ENCODE measurements at places on chromosomes 3 and 15. TPM values are rescaled to one million over a fixed set of nuclear protein-coding genes. Genes with fewer than 3 reads are reported as not detected.
A peak's percentile ranks its signal among the peaks of the same experiment; 100 is the strongest.

The KBTBD13 gene
- total RNA-seq: not detected

DNA sequence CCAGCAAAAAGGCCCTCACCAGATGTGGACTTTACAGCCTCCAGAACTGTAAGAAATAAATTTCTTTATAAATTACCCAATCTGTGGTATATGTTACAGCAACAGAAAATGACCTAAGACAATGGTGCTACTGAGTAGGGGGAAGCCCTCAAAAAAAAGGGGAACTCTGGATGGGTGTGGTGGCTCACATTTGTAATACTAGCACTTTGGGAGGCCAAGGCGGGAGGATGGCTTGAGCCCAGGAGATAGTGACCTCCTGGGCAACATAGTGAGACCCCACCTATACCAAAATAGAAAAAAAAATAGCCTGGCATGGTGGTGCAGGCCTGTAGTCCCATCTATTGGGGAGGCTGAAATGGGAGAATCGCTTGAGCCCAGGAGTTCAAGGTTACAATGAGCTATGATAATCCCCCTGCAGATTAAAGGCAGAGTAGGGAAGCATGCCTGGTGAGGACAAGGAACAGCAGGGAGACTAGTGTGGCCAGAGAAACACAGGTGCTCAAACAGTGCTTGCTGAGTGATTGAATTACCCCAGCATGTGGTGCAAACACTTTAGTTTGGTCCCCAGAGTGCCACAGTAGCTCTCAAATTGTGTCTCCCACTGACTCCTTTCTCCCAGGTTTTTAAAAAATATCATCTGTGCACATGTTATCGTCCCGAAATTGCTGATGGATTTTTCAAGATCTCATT lies 13.9 kb upstream of the USP3 start:
- DNase-seq: no peak

- DNase-seq: no peak
These were observed 44.4 kb downstream of the PCOLCE2 start for GRCh38 chr3:142844339-142844977.

DNA sequence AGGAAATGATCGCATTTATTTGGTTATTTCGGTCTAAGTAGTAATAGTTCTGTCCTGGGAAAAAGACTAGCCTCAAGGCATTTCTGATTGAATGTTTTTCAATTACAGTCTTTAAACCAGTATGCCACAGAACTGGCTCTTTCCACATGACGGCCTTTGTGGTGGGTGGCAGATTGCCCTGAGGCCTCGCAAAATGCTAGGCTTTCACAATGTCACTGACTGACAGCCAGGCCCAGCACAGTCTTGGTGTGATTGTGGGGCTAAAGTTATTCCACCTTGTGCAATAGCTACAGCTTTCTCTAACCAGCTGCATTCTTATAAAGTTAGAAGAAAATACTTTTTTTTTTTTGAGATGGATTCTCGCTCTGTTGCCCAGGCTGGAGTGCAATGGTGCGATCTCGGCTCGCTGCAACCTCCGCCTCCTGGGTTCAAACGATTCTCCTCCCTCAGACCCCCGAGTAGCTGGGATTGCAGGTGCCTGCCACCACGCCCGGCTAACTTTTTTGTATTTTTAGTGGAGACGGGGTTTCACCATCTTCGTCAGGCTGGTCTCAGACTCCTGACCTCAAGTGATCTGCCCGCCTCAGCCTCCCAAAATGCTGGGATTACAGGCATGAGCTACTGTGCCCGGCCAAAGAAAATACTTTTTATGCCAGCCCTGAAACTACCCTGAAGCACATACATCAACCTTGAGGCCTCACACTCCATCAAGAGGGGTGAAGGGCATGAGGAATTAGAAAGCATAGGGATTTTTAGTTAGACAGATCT lies 2.5 kb upstream of the ADIPOQ start:
- DNase-seq: peak; percentile 87

DNA sequence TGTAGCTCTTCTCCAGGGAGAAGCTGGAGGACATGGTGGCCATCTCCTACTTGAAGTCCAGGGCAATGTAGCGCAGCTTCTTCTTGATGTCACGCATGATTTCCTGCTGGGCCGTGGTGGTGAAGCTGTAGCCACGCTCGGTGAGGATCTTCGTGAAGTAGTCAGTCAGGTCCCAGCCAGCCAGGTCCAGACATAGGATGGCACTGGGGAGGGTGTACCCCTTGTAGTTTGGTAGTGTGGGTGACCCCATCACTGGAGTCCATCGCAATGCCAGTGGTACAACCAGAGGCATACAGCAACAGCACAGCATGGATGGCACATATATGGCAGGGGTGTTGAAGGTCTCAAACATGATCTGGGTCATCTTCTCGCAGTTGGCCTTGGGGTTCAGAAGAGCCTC lies 7.0 kb upstream of the LPCAT4 start:
- no peak for DNase-seq

The TRAIP gene
- 5.4 TPM for total RNA-seq

DNA sequence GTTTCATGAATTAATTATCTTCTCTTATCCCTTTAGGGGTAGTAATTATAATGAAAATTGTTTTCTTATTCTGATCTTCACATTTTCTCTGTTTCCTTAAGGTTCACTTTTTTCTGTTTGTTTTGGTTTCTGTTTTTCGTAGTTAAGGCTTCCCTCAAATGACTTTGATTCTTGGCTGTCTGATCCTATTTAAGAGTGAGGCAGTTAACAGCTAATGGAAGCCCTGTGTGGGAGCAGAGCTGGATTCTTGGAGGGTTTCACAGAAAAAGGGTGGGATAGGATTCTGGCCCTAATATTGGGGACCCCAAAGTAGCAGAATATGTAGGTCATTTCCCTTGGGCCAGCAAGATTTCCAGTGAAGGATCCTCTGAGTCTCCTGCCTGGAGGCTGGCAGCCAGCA lies 6.8 kb upstream of the AMOTL2 start:
- no peak for DNase-seq

The DNASE1L3 gene
- total RNA-seq: not detected

DNA sequence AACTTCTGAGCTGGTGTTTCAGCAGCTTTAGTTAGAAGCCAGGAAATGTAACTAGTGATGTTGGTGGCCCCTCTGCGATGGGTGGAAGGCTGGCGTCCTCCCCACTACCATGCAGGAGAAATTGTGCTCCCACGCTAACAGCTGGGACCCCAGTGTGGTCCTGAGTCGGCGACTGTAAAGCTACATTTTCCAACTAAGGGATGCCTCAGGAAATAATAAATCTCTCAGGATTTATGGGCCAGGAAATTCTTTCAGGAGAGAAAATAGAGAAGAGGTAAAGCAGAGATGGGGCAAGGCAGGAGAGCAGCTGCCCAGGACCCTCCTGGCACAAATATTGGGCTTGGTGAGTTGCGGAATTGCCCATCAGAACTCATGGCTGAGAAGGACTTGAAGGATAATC lies 186.9 kb downstream of the OPA1 start:
- no peak for DNase-seq

The PATL2 gene
- 0.33 TPM for total RNA-seq

- DNase-seq: peak; percentile 38
These were observed 78.8 kb downstream of the AAGAB start for GRCh38 chr15:67175643-67176071.

GRCh38 chr3:58471025-58471887 lies 20.6 kb upstream of the KCTD6 start:
- DNase-seq: peak; percentile 92

GRCh38 chr3:58288011-58288728 lies 17.9 kb upstream of the RPP14 start:
- no peak for DNase-seq

GRCh38 chr15:101604124-101604874 lies 47.9 kb downstream of the TM2D3 start:
- DNase-seq: no peak

The CDV3 gene
- 244 TPM for total RNA-seq

DNA sequence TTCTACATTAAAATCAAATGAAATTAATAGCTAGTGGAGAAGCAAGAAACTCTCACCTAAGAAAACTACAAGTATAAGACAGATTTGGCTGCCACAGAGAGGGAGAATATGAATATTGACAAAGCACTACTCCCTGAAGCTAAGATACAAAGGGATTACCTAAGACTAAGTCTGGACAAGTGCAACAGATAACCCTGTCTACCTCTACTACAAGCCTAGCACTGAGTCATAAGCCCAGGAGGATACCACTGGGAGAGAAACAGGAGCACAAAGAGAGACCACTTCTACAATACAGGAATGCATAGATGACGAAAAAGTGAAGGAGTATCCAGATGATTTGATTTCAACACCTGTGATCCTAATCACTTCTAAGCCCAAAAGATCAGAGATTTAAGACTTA lies 10.4 kb downstream of the ATP13A4 start:
- DNase-seq: no peak

GRCh38 chr3:51139616-51140015 lies 245.5 kb upstream of the MANF start:
- no peak for DNase-seq

DNA sequence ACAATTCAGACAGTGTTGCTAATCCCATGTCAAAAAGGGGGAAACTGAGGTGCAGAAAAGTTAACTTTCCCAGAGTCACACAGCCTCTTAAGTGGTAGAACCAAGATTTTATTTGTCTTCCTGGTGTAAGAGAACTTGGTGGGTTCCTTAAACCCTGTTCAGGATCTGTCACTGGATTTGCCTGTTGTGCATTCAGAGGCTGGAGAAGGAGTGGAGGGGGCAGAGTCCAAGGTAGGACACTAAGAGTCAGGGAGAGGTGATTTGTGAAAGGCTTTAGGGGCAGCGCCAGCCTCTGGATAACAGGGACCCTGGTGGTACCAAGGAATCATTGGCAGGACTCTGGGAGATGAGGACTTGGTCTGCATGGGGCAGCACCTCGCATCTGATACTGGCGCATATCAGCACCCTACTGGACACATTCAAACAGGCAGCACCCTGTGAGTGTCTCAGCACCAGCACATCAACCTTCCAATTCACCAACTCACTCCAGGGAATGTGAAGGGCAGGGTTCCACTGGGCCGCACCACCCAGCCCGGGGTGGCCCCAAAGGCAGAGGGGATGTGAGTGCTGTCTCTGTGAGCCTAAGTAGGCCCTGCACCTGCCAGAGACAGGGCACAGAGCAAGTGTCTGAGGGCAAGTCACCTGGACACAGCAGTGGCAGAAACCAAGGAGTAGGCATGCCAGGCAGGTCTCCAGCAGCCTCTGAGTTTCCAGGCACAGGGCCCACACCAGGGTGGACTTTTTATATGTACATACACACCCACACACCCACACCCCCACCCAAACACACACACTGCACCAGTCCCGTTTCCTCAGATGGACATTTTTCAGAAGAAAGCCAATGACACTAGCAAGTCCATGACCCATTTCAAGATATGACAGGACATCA lies 71.6 kb downstream of the LIPC start:
- no peak for DNase-seq

GRCh38 chr3:191300422-191300821 lies 28.8 kb upstream of the CCDC50 start:
- DNase-seq: no peak

DNA sequence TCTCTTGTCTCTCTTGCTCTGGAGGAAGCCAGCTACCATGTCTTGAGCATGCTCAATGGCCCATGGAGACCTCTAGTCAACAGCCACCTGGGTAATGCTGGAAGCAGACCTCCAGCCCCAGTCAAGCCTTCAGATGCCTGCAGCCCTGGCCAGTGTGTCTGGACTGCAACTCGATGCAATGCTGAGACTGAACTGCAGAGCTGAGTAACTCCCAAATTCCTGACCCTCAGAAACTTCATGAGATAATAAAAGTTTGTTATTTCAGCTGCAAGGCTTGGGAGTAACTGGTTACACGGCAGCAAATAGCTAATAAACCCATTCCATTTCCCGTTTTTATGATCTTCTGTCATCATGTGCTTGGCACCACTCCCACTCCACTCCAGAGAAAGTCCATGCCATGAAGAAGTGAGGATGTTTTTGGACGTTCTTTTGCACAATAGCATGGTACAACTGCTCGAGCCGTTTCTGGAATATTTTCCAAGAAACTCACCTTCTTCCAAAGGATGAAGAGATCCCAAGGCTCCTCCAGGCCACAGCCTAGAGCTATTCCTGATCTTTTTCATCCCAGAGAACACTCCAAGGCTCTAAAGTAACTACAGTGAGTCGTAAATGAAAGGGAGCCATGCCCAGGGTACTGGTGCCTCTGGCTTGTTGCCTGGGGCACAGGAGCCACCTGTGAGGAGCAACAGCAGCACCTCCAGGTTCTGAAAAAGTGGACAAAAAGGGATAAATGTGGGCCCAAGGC lies 72.0 kb upstream of the KLF13 start:
- peak; percentile 23 for DNase-seq

GRCh38 chr3:72769758-72770540 lies 78.3 kb downstream of the SHQ1 start:
- no peak for DNase-seq

The P3H2 gene
- 27.8 TPM for total RNA-seq

DNA sequence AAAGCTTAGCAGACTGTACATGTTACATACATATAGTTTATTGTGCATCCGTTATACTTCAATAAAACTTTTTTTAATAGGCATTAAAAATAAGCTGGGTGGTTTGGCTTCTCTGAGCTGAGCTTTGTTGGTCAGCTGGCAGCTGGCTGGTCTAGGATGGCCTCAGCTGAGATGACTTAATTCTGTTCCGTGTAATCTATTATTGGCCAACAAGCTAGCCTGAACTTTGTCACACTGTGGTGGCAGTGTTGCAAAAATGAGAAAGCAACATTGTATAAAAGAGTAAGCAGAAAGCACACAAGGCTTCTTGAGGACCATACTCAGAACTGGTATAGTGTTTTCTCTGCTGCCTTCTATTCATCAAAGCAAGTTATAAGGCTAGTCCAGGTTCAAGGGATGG lies 45.2 kb downstream of the CGGBP1 start:
- DNase-seq: no peak

The TMEM207 gene
- total RNA-seq: not detected

GRCh38 chr3:168021737-168022450 lies 73.8 kb downstream of the GOLIM4 start:
- no peak for DNase-seq

DNA sequence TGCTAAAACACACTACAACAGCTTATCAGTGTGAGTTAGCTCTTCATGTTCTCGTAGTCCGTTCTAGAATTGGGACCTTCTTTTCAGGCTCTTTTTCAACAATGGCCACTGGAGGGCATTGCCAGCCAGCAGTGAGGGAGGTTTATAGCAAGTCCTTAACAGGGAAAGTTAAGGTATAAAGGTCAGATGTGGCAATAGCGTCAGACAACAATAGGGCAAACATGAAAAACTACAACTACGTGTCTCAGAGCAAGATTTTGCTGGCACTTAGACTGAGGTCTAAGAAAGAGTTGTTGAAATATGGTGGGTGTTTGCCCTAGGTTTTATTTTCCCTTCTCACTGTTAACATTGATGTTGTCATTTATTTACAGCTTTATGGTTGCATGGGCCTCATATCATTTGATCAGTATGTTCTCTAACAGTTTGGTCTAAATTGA lies 161.4 kb downstream of the GMNC start:
- DNase-seq: peak; percentile 43

All from kidney epithelial cell (primary cell).